ENCODE measurements at places on chromosomes 16 and 17. TPM values are rescaled to one million over a fixed set of nuclear protein-coding genes. Genes with fewer than 3 reads are reported as not detected.

- DNase-seq, result no peak
Observed at GRCh38 chr16:67650023-67650422, 5.1 kb downstream of the CARMIL2 start.

- DNase-seq, result no peak
Observed at GRCh38 chr17:28113269-28113668, 70.8 kb downstream of the NLK start.

- peak; percentile 87 for DNase-seq
Observed at GRCh38 chr16:57084257-57084770, 8.1 kb upstream of the CPNE2 start.

- no peak for DNase-seq
Observed at GRCh38 chr17:68719431-68719830, 118.3 kb upstream of the FAM20A start.

GRCh38 chr17:45395569-45396415 is 36.9 kb downstream of the ARHGAP27 start:
- no peak for DNase-seq

DNA sequence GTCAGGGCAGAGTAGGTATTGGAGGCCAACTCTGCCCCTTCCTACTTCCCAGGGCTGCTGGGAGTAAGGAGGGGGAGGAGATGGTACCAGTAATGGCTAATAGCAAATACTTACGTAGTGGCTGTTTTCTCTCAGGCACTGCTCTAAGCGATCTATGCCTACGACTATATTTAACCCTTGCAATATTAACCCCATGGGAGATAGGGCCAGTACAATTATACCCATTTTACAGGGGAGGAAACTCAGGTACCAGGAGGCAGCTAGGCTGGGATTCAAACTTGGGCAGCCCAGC is 50.6 kb downstream of the RMI2 start:
- DNase-seq, result no peak

DNAAF8 gene
- total RNA-seq, result 0.70 TPM
